Neural progenitor cell (in vitro differentiated cells): ENCODE measurements at places on chromosomes 12 and 14. TPM values are rescaled to one million over a fixed set of nuclear protein-coding genes. Genes with fewer than 3 reads are reported as not detected.

- no peak overlapping the region for H3K4me3 ChIP-seq
- H3K27me3 ChIP-seq = no peaks in the 10 kb centered on the region
- H3K27ac ChIP-seq = no peak overlapping the region
- H3K4me1 ChIP-seq = peaks cover 14% of the 10 kb centered on the region
- H3K36me3 ChIP-seq = no peaks in the 10 kb centered on the region
Observed at GRCh38 chr12:42128327-42128726, 16.3 kb downstream of the GXYLT1 start.

GRCh38 chr14:32938719-32939253 lies at the start of gene NPAS3:
Gene NPAS3, plus strand, starts transcription at chr14:32938879.
- H3K4me1 ChIP-seq = peaks cover 25% of the 10 kb centered on the region
- DNase-seq = peak; percentile 73
- H3K36me3 ChIP-seq = no peaks in the 10 kb centered on the region
- H3K4me3 ChIP-seq = peak within 1 kb of the TSS; percentile 55

DNA sequence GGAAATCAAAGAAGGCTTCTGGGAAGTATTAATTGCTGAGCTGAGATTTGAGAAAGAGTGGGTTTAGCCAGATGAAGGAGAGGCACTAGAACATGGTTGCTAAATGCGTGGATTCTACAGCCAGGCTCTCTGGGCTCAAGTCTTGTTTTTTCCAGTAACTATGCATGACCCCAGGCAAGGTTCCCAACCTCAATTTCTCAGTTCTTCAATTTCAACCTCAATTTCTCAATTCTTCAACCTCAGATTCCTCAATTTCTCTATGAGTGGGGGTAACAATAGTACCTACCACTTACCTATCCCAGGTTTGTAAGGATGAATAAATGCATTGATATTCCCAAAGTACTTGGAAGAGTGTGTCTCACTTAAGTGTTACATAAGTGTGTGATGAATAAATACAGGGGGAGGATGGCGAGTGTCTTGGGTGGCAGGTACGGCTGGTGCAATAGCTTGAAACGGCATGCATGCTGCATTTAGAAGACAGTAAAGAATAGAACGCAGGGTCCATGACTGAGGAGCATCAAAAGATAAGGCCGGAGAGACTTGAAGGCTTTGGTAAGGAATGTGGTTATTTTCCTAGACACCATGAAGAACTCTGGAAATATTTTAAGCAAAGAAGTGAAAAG lies 149.1 kb upstream of the ATP2B1 start:
- peaks cover 14% of the 10 kb centered on the region for H3K4me1 ChIP-seq
- no peak for DNase-seq
- H3K27me3 ChIP-seq = no peaks in the 10 kb centered on the region
- no peak overlapping the region for H3K4me3 ChIP-seq
- H3K36me3 ChIP-seq = no peaks in the 10 kb centered on the region

GRCh38 chr14:65412856-65413738 lies 567 bp downstream of the FUT8 start:
- no peaks in the 10 kb centered on the region for H3K27me3 ChIP-seq
- H3K4me1 ChIP-seq = peaks cover 21% of the 10 kb centered on the region
- H3K4me3 ChIP-seq = peak overlapping the region; percentile 98
- H3K36me3 ChIP-seq = no peaks in the 10 kb centered on the region
- peak; percentile 75 for DNase-seq

- no peak overlapping the region for H3K4me3 ChIP-seq
- no peaks in the 10 kb centered on the region for H3K36me3 ChIP-seq
- H3K27ac ChIP-seq = no peak overlapping the region
- H3K4me1 ChIP-seq = peaks cover 12% of the 10 kb centered on the region
- H3K27me3 ChIP-seq = peaks cover 53% of the 10 kb centered on the region
- no peak for DNase-seq
Observed at GRCh38 chr12:80032946-80033345, 66.4 kb upstream of the OTOGL start.

GRCh38 chr14:56998728-56999127 lies 188.4 kb upstream of the OTX2 start:
- peak overlapping the region; percentile 6 for H3K4me3 ChIP-seq
- H3K27me3 ChIP-seq = no peaks in the 10 kb centered on the region
- DNase-seq = peak; percentile 68
- H3K4me1 ChIP-seq = peaks cover 43% of the 10 kb centered on the region

GRCh38 chr14:74610866-74611649 lies 979 bp downstream of the LTBP2 start:
- peaks cover 8% of the 10 kb centered on the region for H3K4me1 ChIP-seq
- no peak overlapping the region for H3K27ac ChIP-seq
- H3K36me3 ChIP-seq = no peaks in the 10 kb centered on the region
- peak overlapping the region; percentile 52 for H3K4me3 ChIP-seq
- DNase-seq = peak; percentile 65

DNA sequence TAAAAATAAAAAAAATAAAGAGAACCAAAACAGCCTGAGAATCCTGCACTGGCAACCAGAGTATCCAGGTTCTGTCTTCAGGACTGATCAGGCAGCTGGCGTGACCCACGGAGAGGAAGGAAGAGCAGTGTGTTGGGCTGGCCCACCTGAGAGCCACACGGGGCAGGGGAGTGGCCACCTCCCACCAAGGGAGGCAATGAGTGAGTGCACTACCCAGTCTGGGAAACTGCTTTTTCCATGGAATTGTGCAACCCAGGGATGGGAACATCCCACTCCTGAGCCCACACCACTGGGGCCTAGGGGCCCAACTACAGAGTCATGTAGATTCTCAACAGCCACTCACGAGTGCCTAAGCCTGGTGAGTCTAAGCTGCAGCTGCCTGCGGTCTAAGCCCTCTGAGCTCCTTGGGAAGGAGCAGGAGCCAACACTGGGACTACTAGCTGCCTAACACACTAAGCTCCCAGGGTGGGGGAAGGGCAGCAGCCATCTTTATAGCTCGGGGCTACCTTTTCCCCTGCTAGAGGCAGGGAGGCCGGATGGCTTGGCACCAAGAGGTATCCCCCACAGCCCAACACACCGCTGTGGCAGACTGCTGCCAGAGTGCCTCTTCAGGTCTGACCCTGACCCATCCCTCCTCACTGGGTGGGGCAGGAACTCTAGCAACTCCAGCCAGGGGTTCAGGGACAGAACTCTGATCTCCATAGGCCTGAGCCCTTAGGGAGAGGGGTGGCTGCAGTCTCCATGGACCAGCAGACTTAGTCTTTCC lies 610.9 kb downstream of the RERGL start:
- H3K4me1 ChIP-seq = no peaks in the 10 kb centered on the region
- DNase-seq = no peak
- no peak overlapping the region for H3K27ac ChIP-seq

- H3K4me1 ChIP-seq = no peaks in the 10 kb centered on the region
- H3K4me3 ChIP-seq = no peak overlapping the region
- DNase-seq = no peak
- no peak overlapping the region for H3K27ac ChIP-seq
Observed at GRCh38 chr14:83483063-83483462, 1949.4 kb upstream of the SEL1L start.

DNA sequence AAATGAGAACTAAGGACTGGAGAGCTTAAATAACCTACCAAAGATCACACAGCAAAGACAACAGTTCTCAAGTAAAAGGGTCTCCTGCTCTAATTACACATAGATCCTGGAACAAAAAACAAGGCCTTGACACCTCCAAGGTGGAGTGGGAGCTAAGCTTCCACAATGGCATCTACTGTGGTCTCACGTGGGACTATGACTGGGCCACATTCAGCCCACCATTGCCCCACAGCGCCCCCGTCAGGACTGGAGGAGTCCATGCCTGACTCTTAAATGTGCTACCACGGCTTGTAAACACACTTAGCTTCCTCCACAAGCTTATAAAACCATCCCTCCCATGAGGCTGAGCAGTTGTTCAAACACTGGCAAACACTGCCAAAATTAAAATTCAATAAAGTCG lies 88.5 kb downstream of the GCH1 start:
- H3K4me1 ChIP-seq = peaks cover 18% of the 10 kb centered on the region
- no peak for DNase-seq
- no peaks in the 10 kb centered on the region for H3K36me3 ChIP-seq
- no peak overlapping the region for H3K27ac ChIP-seq

- H3K4me1 ChIP-seq = peaks cover 4% of the 10 kb centered on the region
- H3K4me3 ChIP-seq = no peak overlapping the region
- no peak overlapping the region for H3K27ac ChIP-seq
- no peak for DNase-seq
- no peaks in the 10 kb centered on the region for H3K27me3 ChIP-seq
Observed at GRCh38 chr12:15469356-15469755, 147.0 kb downstream of the PTPRO start.

- no peak overlapping the region for H3K27ac ChIP-seq
- H3K4me3 ChIP-seq = no peak overlapping the region
- H3K4me1 ChIP-seq = no peaks in the 10 kb centered on the region
Observed at GRCh38 chr12:127480775-127481314, 786.1 kb upstream of the TMEM132C start.

GRCh38 chr12:93856611-93857010 lies 179.4 kb downstream of the CRADD start:
- no peaks in the 10 kb centered on the region for H3K36me3 ChIP-seq
- H3K4me1 ChIP-seq = peaks cover 17% of the 10 kb centered on the region

- no peak overlapping the region for H3K4me3 ChIP-seq
- DNase-seq = no peak
- no peaks in the 10 kb centered on the region for H3K27me3 ChIP-seq
- H3K27ac ChIP-seq = no peak overlapping the region
- H3K36me3 ChIP-seq = no peaks in the 10 kb centered on the region
Observed at GRCh38 chr12:80625051-80625450, 82.4 kb upstream of the MYF6 start.

- H3K4me1 ChIP-seq = no peaks in the 10 kb centered on the region
- H3K27me3 ChIP-seq = no peaks in the 10 kb centered on the region
- H3K4me3 ChIP-seq = no peak overlapping the region
- H3K27ac ChIP-seq = no peak overlapping the region
- H3K36me3 ChIP-seq = no peaks in the 10 kb centered on the region
Observed at GRCh38 chr12:103369929-103370328, 125.8 kb downstream of the C12orf42 start.

- DNase-seq = peak; percentile 31
- H3K4me3 ChIP-seq = peak overlapping the region; percentile 90
- H3K27me3 ChIP-seq = no peaks in the 10 kb centered on the region
Observed at GRCh38 chr12:55816881-55817344, 611 bp downstream of the SARNP start.

- no peak for DNase-seq
- H3K4me3 ChIP-seq = no peak overlapping the region
- no peaks in the 10 kb centered on the region for H3K36me3 ChIP-seq
- no peak overlapping the region for H3K27ac ChIP-seq
- peaks cover 10% of the 10 kb centered on the region for H3K4me1 ChIP-seq
Observed at GRCh38 chr12:124809878-124810277, 53.8 kb downstream of the SCARB1 start.

DNA sequence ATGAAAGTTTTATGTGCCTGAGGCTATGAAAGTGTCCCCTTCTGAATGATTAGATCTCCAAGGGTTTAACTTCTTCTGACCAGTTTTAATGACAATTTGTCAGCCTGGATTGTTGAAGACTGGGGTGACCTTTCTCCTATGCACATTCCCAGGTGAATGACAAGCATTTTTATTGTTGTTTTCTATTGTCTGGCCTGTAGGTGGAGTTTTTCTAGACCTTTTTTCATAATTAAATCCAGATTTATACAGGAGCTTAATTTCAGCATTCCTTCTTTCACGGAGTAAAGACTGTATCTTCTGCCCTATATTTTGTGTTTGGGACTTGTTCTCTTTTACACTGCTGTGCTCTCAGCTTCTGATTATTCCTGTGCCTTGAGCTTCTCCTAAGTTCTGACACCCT lies 125.0 kb upstream of the FAR2 start:
- no peaks in the 10 kb centered on the region for H3K4me1 ChIP-seq
- no peaks in the 10 kb centered on the region for H3K27me3 ChIP-seq
- DNase-seq = no peak
- no peak overlapping the region for H3K4me3 ChIP-seq
- H3K27ac ChIP-seq = no peak overlapping the region

DNA sequence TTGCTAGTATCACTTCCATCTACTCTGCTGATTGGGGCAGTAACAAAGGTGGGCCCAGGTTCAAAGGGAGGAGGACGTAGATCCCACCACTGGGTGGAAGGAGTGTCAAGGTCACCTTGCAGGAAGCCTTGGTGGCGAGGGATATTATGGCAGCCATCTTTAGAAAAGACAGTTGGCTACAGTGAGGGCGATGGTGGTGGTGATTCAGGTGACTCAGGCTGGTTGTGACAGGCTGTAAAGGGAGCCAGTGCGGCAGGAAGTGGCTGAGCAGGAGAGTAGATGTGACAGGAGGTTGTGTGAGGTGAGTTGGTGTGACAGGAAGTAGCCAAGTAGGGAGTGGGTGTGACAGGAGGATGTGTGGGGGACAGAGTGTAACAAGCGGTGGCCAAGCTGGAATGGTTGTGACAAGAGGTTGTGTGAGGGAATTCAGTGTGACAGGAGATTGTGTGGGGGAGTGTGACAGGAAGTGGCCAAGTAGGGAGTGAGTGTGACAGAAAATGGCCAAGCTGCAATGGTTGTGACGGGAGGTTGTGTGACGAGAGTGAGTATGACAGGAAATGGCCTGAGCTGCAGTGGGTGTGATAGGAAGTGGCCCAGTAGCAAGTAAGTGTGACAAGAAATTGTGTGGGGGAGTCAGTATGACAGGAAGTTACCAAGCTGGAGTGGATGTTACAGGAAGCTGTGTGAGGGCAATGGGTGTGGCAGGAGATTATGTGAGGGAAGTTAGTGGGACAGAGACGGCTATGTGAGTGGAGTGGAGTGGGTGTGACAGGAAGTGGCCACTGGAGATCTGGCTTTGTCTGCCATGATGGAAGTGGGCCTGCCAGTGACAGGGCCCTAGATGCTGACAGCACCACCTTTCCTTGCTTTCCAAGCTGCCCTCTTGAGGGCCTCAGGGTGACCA lies 136.5 kb upstream of the MYL2 start:
- no peak overlapping the region for H3K27ac ChIP-seq
- DNase-seq = no peak
- H3K36me3 ChIP-seq = no peaks in the 10 kb centered on the region
- H3K27me3 ChIP-seq = no peaks in the 10 kb centered on the region
- H3K4me1 ChIP-seq = peaks cover 5% of the 10 kb centered on the region
- no peak overlapping the region for H3K4me3 ChIP-seq

GRCh38 chr12:132807295-132808092 lies 21.2 kb downstream of the GOLGA3 start:
- no peaks in the 10 kb centered on the region for H3K27me3 ChIP-seq
- H3K4me1 ChIP-seq = no peaks in the 10 kb centered on the region
- no peak overlapping the region for H3K27ac ChIP-seq
- H3K36me3 ChIP-seq = no peaks in the 10 kb centered on the region
- no peak overlapping the region for H3K4me3 ChIP-seq

The LHX5 gene
- total RNA-seq = 48.4 and 98.7 TPM in 2 replicates

The KRT2 gene
- not detected in 2 replicates for total RNA-seq

The TAS2R42 gene
- total RNA-seq = not detected in 2 replicates

The ARHGEF25 gene
- total RNA-seq = 17.3 and 27.3 TPM in 2 replicates

The TCL1B gene
- total RNA-seq = 0.12 TPM in 1 of 2 replicates, not detected in the other

The AHSA1 gene
- total RNA-seq = 102 and 185 TPM in 2 replicates

The PLCZ1 gene
- not detected in 2 replicates for total RNA-seq

The B4GALNT1 gene
- 0.28 and 1.1 TPM in 2 replicates for total RNA-seq

The RNASE12 gene
- total RNA-seq = not detected in 2 replicates

The TAS2R14 gene
- 4.1 and 7.0 TPM in 2 replicates for total RNA-seq

The SAMD4A gene
- 4.3 and 4.6 TPM in 2 replicates for total RNA-seq

The TFCP2 gene
- total RNA-seq = 19.4 and 28.8 TPM in 2 replicates

The RASSF9 gene
- 0.06 TPM in 1 of 2 replicates, not detected in the other for total RNA-seq

The B4GALNT3 gene
- total RNA-seq = 29.0 and 30.8 TPM in 2 replicates

The RHOJ gene
- total RNA-seq = not detected in 2 replicates

The LALBA gene
- not detected in 2 replicates for total RNA-seq

The TSPAN19 gene
- 4.3 and 5.0 TPM in 2 replicates for total RNA-seq

The AQP2 gene
- not detected in 2 replicates for total RNA-seq

The HSPA2 gene
- 5.5 and 9.2 TPM in 2 replicates for total RNA-seq
